ENCODE measurements at places on chromosomes 4 and X.
A peak's percentile ranks its signal among the peaks of the same experiment; 100 is the strongest.

GRCh38 chr4:174387143-174387542 lies 103.4 kb downstream of the CEP44 start:
- DNase-seq, result no peak

- DNase-seq, result no peak
These were observed 745.4 kb downstream of the TECRL start for GRCh38 chr4:63663870-63664269.

GRCh38 chr4:163107754-163108153 lies 58.9 kb downstream of the NAF1 start:
- peak; percentile 41 for DNase-seq

DNA sequence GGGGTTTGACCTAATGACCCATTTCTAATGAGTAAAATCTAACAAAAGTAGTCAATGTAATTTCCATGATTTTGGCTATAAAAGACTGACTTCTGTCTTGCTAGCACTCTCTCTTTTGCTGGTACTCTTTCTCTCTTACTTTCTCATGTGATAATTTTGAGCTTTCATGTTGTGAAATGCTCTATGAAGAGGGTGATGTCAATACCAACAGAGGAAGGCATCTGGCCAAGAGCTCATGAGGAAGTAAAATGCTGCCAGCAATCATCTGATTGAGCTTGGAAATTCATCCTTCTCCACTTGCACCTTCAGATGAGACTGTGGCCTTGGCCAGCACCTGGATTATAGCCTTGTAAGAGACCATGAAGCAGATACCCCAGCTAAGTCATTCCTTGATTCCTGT lies 347.7 kb downstream of the HS3ST1 start:
- DNase-seq, result no peak

GRCh38 chrX:73913580-73913979 lies 350.6 kb downstream of the CHIC1 start:
- DNase-seq, result peak; percentile 41

DNA sequence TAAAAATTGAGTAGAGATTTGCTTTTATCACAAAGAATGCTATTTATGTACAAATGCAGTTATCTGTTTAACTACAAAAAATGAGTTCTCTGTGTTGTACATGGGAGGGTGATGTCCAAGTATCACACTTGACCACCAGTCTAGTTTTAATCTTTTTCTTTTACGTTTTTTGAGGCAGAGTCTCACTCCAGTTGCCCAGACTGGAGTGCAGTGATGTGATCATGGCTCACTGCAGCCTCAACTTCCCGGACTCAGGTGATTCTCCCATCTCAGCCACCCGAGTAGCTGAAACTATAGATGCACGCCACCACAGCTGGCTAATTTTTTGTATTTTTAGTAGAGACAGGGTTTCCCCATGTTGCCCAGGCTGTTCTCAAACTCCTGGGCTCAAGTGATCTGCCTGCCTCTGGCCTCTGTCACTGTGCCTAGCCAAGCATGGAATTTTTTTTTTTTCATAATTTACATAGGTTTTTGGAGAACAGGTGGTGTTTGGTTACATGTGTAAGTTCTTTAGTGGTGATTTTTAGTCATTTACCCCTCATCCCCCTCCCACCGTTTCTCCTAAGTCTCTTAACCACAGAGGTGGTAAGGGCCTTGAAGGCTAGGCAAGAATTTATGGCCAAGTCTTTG lies 47.9 kb upstream of the RPA4 start:
- no peak for DNase-seq

GRCh38 chr4:42488114-42488513 lies 90.8 kb downstream of the SHISA3 start:
- DNase-seq, result no peak

- DNase-seq, result no peak
These were observed 39.2 kb upstream of the NMU start for GRCh38 chr4:55675196-55675793.

DNA sequence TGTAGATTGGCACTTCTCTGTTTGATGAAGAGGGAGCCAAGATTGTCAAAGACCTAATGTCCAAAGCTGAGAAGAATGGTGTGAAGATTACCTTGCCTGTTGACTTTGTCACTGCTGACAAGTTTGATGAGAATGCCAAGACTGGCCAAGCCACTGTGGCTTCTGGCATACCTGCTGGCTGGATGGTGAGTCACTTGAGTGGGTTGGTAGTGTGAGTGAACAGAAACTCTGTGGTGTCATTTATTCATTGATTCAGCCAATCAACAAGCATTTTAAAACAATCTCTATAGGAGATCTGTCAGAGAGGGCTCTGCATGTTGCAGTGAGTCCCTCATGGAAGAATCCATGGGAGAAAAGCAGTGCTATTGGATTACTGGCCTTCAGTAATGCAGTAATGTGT lies 16.3 kb downstream of the TAF9B start:
- peak; percentile 49 for DNase-seq

- no peak for DNase-seq
These were observed 783.5 kb downstream of the STPG2 start for GRCh38 chr4:97359826-97360225.

GRCh38 chr4:11698846-11699590 lies 270.3 kb upstream of the HS3ST1 start:
- peak; percentile 70 for DNase-seq

- DNase-seq, result no peak
These were observed 291.2 kb upstream of the HS3ST1 start for GRCh38 chr4:11719879-11720278.

DNA sequence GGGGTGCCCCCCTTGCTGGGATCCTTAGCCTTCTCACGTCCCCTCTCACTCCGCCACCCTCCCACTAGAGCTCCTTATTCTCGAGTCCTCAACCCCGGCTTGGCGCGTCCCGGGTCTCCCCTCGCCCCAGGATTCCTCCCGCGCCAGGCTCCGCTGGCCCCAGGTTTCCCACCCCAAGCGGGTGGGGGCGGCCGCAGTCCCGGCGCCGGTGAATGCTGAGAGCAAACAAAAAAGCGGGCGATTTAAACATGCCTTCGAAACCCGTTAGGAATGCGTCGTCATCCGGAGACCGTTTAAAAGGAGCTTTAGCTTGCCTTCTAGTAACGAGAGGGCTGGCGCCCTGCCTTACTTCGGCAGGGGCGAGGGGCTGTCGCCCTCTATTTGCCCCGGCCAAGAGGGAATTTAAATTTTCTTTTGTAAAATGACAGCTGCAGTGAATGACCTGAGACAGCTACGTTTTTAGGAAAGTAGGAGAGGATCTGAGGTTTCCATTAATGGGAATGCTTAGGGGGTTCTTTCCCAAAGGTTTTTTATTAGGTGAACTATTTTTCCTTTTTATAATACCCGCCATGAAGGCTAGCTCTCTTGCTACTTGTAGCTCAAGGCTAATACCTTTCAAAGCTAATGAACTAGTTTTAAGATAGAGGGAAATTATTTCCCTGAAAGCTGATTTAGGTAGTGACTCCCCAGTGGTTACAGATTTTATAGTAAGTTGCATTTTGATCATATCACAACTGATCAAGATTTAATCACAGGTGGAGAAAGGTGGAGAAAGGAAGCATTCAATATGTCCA lies 3.1 kb downstream of the JADE1 start:
- peak; percentile 81 for DNase-seq

DNA sequence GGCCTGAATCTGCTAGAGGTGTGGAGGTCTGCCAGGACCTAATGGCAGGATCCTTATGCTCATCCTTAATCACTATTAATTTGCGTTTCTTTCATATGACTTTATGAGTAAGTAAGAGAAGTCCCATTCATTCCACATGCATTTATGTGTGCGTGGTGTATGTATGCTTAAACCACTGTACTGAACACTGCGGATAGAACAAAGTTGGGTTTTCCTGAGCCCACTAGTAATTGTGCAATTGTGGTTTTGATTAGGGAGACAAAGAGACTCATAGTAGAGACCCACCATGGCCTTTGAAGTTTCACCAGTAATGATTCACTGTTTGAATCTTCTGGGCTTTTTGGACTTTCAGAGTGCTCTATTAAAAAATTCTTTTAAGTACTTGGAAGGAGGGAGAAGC lies 498.5 kb upstream of the DIPK2B start:
- DNase-seq, result peak; percentile 24

- DNase-seq, result peak; percentile 79
These were observed 278.2 kb upstream of the GATB start for GRCh38 chr4:152039023-152039481.

DNA sequence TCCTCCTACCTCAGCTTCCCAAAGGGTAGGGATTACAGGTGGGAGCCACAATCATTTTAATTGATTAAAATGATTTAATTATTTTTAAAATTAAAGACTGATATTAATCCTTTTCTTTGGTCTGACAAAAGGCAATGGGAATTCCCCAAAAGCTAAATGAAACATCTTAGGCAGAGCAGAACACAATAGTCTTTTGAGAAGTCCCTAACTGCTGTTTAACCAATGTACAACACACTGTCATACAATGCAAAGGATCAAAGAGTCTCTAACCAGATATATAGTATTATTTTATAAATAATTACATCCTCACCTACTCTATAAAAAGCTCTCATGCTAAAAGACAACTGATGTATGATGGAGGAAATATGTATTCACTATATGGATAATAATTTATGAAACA lies 47.0 kb downstream of the THAP9 start:
- DNase-seq, result no peak

DNA sequence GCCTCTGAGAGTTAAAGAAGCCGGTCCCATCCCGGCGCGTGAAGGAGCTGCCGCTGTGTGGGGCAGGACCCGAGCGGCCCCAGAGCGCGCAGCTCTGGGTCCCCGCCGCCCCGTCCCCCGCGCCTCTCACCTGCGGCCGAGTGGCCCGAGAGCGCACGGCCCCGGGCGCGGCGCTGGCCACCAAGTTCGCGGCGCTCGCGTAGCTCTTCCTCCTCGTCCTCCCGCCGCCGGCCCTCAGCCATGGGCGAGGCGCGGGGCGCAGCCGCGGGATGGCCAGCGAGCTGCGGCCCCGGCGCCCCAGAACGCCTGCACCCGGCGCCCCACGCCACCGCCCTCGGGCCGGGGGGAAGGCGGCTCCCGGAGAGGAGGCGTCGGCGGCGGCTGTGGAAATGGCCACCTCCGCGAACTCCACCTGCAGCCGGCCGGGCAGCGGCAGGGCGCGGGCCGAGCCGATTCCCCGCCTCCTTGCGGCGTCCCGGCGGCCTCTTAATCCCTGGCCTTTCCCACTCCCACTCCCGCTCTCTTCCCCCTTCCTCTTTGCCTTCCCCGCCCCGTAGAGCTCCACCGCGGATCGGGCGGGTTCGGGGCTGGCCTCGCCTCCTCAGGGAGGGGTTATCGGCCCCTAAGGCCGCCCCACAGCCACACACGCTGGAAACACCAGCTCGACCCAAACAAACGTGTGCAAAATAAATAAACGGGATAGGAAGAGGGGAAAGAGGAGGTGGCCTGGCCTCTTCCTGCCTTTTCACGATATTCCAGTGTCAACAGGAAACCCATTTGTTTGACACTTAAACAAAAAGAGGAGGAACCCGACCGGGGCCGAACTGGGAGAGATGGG lies at the start of gene SH3D19:
SH3D19 (minus strand) TSS at position 495 of the 838 bp plus-strand sequence; CDS start at position 242, 253 bp downstream.
- DNase-seq, result peak; percentile 64

DNA sequence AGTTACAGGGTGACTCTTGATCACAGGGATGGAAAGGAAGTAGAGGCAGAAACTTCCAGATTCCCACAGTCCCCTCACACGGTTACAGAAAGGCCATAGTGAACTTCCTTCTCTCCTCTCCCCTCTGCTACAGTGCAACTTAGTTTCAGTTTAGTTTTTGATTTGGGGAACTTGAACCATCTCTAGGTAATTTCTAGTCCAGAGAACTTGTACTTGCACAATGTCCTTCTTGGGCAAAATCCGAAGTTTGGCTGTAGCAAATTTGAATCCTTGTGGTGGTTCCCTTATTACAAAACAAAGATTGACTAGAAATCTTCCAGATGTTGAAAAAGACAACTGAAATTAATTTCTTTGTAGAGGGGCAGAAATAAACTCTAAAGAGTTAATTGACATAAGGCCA lies 1.2 kb upstream of the BLTP1 start:
- no peak for DNase-seq

Measured in astrocyte of the spinal cord (primary cell).